ENCODE measurements at places on chromosomes 5 and 9.
A peak's percentile ranks its signal among the peaks of the same experiment; 100 is the strongest.

DNA sequence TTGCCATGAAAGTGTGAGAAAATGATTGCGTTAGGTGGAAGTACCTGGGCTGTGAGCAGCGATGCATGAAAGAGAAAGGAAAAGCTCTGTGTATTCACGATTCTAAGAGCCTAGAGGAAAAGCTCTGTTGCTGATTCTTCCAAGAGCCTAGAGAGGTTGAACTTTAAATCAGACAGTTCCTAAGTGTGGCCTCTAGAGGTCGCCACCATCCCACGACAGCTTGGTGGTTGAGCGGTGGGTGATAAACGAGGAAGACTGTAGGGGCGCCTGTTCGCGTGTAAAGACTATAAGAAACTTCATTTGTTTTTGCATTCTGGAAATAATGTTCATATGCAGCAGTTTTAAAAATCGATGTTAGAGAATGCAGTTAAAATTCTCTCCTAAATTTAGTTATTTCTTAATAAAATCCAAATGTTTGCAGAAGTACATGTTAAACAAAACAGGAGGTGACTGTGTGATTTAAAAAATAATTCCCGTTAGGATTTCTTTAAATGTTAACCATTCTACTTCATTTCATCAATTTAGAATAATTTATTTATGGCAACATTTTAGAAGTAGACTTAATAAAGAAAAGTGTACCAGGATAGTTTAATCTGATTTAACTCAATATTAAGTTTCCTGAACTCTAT lies 107.7 kb downstream of the TENT4A start:
- DNase-seq, result peak; percentile 19

DNA sequence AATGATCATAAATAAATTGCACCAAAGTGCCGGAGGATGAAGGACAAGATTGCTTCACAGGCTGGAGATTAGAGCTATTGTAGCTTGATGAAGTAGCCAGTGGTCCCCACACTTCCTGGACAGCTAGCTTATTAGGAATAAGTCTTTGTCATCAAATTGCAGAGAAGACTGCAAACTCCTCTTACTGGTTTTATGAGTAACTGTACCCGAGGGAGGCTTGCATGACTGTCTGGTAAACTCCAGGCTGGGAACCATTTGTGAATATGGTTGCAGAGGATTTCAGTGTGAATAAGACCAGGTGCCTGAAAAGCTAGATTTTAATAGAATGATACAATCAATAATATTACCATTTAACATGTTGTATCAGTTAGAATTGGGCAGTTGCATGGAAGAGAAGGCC lies 36.5 kb upstream of the SEMA5A start:
- DNase-seq, result no peak

GRCh38 chr9:131395157-131396098 lies 1.5 kb downstream of the PRRC2B start:
- peak; percentile 57 for DNase-seq

GRCh38 chr5:142179776-142180387 lies 71.3 kb downstream of the NDFIP1 start:
- DNase-seq, result no peak

DNA sequence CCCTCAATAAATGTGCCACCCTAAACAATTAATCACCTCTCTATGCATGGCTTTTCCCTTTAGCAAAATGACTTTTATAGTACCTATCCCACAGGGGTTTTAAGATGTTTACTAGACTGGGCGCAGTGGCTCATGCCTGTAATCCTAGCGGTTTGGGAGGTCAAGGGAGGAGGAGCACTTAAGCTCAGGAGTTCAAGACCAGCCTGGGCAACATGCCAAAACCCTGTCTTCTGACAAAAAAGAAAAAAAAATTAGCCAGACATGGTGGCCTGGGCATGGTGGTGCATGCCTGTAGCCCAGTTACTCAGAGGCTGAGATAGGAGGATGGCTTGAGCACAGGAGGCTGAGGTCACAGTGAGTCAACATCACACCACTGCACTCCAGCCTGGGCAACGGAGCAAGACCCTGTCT lies 13.5 kb downstream of the SH3TC2 start:
- no peak for DNase-seq

- DNase-seq, result no peak
Observed at GRCh38 chr9:69768716-69769115, 8.9 kb upstream of the PTAR1 start.

GRCh38 chr9:124012368-124013301 lies 1.1 kb downstream of the LHX2 start:
- no peak for DNase-seq

- no peak for DNase-seq
Observed at GRCh38 chr5:41416336-41416735, 94.1 kb downstream of the PLCXD3 start.

DNA sequence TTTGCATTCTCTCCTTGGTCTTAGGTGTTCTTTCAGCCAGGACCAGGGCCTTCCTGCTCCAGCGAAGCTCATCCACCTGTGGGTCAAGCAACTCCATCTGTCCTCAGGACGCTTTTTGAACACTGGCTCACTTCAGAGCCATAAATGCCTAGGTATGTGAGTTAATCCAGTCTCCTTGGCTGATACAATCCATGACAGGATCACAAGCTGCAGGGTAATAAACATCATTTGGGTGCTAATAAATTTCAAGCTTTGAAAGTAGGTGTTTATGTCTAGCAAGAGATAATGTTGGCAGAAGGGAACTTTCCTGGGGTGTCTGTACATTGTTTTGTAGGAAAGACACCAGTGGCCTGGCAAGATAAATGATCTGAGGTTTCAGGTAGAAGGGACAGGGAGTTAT lies 159.2 kb upstream of the TUT7 start:
- DNase-seq, result no peak

DNA sequence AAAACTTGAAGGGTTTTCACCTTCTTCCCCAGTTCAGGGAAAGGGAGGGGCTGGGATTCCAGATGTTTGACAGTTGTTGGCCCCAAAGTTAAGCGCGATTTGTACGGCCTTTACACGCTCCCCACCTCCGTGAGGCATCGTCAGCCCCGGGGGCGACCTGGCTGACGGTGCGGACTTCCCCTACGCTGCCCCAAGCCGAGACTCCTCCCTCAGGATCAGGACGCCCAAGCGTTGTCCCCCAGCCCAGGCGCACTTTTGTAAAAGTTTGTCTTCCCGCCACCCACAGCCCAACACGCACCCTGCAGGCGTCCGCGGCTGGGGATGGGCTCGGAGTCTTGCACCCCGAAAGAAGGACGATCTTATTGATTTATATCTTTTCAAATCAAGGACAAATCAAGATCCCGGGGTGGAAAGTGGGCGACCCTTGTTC lies 713 bp downstream of the MOB3B start:
- DNase-seq, result peak; percentile 37

DNA sequence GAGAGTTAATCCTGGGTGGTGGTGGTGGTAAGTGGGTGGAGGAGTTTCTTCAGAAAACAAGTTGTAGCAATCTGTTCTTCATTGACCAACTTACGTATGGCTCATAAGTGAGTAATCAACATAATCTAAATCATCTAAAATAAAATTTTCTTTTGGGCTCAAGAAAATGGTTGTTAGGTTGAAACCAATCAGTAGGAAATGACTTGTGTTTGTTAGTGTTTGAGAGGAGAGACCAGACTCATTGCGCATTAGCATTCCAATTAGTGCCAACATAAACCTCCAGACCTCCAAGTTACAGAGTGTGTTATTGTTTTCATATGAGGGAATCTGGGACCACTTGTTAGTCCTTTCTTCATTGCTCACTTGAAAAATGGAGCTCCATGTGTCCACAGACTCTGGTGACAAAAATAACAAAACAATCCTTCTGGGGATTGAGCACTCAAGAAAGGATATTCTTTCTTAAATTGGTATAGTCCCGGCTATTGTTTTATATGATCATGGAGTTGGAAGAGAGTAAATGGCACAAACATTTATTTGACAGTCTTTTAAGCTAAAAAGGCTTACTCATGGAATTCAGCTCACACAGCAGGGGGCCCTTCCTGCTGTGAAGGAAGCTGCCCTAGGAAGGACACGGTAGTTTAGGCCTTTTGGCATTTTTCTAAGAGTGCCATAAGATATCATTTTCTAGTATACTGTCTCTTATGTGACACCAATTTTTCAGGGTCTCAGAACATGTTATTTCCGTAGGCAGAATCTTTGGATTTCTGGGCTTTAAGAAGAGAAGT lies 441.1 kb downstream of the EBF1 start:
- DNase-seq, result no peak

DNA sequence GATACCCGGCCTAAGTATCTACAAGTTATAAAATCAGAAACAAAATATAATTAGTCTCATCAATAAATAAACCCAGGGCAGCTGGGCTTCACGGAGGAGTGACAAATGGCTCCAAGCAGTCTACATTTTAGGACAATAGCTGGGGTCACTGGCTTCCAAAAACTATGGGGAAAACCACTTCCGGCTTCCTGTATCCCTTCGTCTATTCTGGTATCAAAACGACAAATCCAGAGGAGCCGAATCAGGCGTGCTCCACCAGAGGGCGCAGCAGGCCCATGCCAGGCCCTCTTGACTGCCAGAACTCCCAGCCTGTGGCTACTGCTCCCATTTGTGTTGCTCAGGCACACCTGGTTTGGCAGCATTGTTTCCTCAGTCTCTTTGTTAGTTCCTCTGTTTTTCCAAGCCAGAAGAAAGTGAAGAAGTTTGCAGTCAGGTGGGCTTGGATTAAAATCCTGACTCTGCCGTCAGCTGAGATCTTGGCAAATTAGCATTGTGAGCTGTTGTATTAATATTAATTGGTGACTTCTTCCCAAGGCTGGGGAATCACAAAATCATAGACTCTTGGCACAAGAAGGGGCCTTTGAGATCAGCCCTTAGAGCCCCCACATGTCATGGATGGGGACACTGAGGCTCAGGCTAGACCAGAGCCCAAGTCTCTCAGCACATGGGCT lies 11.6 kb upstream of the RAB14 start:
- peak; percentile 49 for DNase-seq

- no peak for DNase-seq
Observed at GRCh38 chr9:27041746-27042145, 36.3 kb upstream of the LRRC19 start.

DNA sequence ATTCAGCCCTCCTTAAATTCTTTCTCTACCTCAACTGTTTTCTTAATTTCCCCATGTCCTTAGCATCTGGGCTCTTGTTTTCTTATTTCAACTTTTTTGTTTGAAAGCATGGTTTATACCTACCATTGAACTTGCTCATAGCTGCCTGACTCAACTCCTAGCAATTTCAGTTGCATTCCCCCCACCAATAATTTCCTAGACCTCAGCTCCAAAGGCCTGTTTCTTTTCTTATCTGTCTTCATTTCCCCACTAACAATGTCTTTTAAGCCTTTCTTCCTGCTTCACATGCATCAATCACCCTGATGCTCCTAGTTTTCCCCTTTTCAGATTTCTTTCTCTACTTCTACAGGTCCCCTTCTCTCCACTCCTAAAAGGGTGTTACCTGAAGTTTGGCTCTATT lies 129.7 kb upstream of the PDE4D start:
- no peak for DNase-seq

GRCh38 chr5:75706775-75707174 lies 10.5 kb downstream of the POC5 start:
- DNase-seq, result no peak

DNA sequence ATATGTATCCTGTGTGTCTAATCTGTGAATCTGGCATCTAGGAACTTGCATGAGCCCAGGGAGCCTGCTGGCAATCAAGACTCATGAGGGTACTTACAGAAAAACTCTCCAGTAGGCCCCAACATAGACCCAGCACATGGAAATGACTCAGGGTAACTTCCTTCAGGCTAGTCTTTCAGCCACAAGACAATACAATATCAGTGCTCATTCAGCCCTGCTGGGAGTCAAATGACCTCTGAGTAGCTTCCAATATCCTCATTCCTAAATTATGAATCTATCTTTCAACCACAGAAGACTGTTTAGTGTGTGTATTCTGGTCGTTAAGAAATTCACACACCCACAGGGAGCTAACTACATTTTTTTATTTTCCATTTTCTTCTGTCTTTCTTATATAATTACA lies 1273.0 kb downstream of the EFNA5 start:
- DNase-seq, result no peak

GRCh38 chr5:82597437-82597836 lies 319.3 kb upstream of the RPS23 start:
- no peak for DNase-seq

DNA sequence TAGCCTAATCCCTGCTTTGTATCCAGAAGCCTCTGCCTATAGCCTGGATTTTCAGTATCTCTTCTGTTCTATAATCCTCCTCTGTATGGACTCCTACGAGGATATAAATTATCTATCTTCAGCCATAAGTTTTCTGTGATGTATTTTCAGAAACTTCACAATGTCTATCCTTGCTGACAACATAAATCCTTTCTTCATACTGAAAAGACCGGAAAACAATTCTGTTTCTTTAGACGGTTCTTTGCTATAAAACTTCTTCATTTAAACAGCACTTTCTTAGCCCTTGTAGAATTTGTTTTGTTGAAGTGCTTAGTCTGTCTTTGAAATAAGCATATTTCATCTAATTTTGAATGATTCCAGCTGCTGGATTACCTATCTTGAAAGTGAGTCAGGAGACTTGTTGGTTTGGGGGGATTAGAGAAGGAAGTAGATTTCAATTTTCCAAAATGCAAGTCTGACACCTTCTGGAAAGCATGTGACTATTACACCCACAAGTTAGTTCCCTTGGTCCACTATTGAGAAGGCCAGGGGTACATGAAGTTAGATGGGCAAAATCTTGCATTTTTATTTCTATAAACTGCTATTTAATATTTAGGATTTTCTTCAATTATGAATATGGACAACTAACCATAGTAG lies 96.3 kb upstream of the RANBP3L start:
- DNase-seq, result no peak

DNA sequence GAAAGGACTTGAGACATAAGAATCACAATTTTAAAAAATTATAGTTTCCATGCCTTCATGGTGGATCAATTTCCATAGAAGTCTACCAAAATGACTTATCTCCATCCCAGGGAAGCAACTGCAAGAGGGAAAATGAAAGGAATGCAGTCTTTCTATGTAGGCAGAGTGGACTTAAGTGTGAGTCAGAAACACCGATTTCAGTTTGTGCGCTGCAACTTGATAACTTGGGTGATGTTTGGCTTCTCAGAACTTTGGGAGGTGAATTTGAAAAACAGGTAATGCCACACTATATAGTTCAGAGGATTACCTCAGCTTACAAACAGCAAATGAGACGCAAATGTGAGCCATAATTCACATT lies 708 bp upstream of the CSNK1G3 start:
- DNase-seq, result no peak

- no peak for DNase-seq
Observed at GRCh38 chr5:62920856-62921255, 342.2 kb downstream of the LRRC70 start.

GRCh38 chr5:174166231-174167079 lies 120.9 kb downstream of the NSG2 start:
- no peak for DNase-seq

- DNase-seq, result no peak
Observed at GRCh38 chr5:119332208-119332607, 23.6 kb upstream of the TNFAIP8 start.

DNA sequence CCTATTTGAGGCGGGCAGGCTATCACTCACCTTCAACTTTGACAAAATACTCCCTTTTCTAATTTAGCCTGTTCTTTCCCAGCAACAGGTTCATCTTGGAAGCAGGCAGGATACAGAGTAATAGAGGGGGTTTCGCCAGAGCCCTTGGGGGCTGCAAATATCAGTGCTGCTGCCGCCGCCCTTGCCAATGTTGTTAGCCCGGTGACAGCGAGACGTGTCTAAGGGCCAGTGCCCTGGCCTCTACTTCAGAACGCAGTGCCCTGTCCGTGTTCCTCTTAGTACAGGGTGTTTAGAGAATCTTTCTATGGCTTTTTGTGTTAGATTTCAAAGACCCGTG lies 703 bp downstream of the FAM120AOS start:
- no peak for DNase-seq

GRCh38 chr9:132757016-132757415 lies 86.8 kb downstream of the GTF3C4 start:
- DNase-seq, result no peak
